Right atrium auricular region (tissue), 2 donors: ENCODE measurements at places on chromosomes 6 and 20. TPM values are rescaled to one million over a fixed set of nuclear protein-coding genes. Genes with fewer than 3 reads are reported as not detected.
A peak's percentile ranks its signal among the peaks of the same experiment; 100 is the strongest.

Gene STMND1
- total RNA-seq = not detected

GRCh38 chr20:63884506-63885263, 10.2 kb upstream of the DNAJC5 start:
- DNase-seq = no peak

- no peak for DNase-seq
These were observed 11.3 kb downstream of the DIDO1 start for GRCh38 chr20:62914970-62915457.

DNA sequence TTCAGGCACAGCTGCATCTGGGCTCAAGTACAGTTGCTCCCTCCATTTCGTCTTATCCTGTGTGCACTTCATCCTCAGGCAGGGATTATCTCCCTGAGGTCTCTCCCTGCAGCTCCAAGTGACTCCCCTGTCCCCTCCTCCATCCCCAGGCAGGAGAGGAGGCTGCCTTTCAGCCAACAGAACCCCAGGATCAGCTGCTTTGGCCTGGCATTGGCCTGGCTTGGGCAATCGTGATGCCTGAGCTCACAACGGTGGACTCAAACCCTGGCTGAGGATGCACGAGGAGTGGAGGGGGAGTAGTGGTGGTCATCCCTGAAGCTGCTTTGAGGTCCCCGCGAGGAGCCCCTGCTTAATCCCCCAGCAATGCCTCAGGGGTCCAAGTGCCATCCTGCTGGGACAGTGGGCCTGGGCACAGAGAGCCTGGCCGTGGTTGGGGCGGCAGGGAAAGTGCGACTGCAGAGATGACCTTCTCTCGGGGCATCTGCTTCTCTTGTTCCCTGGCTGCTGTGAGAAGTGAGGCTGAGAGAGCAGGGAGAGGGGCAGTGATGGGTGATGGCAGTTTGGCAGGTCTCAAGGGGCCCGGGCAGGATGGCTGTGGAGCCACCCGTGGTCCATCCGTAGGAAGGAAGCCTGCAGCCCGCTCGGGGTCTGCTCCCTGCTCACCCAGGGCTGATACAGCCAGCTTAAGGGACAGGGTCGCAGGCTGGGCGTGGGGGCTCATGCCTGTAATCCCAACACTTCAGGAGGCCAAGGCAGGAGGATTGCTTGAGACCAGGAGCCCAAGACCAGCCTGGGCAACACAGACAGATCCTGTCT, 6.0 kb upstream of the HRH3 start:
- no peak for DNase-seq

GRCh38 chr6:2790588-2791449, 25.6 kb downstream of the WRNIP1 start:
- peak; percentile 85 for DNase-seq

- DNase-seq = no peak
These were observed 598 bp downstream of the OGFR start for GRCh38 chr20:62805155-62805710.

GRCh38 chr20:5114403-5114802, 5.4 kb downstream of the PCNA start:
- no peak for DNase-seq

- DNase-seq = no peak
These were observed 828.6 kb upstream of the CITED2 start for GRCh38 chr6:140202964-140203515.

DNA sequence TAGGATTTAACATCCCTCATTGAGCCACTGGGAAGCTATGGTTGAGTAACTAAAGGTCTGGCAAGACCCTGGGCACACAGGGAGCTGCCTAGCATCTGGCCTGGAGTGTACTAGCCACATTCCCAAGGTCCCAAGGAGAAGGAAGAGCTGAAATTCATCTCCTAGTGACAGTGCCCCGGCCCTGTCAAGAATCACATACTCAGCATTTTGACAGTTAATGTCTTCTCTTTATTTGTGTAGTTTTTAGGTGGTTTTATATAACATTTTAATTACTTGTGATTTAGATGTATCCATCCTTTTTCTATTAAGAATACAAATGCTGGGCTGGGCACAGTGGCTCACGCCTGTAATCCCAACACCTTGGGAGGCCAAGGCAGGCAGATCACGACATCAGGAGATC, 40.4 kb downstream of the ALDH5A1 start:
- DNase-seq = no peak

GRCh38 chr6:4352731-4353130, 217.4 kb upstream of the ECI2 start:
- no peak for DNase-seq

- DNase-seq = no peak
These were observed 36.9 kb downstream of the PANK2 start for GRCh38 chr20:3925899-3926638.

DNA sequence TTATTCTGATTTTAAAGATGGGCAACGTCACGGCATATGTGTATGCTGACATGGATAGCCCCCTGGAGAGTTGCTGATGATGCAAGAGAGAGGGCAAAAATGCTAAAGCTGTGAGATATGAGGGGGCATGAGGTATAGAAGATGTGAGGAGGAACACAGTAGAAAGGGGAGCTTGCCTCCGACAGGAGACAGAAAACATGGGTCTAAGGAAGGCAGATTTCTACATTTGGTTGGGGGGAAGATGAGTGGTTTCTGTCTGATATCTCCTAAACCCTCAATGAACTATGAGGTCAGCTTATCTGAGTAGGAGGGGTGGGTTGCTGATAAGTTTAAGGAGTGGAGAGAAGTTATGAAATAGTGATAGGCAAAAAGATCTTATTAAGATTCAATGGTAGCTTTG, 6.0 kb downstream of the RNF24 start:
- DNase-seq = no peak

Gene CAPN11
- 0.44 TPM for total RNA-seq

Gene OR12D3
- not detected for total RNA-seq

DNA sequence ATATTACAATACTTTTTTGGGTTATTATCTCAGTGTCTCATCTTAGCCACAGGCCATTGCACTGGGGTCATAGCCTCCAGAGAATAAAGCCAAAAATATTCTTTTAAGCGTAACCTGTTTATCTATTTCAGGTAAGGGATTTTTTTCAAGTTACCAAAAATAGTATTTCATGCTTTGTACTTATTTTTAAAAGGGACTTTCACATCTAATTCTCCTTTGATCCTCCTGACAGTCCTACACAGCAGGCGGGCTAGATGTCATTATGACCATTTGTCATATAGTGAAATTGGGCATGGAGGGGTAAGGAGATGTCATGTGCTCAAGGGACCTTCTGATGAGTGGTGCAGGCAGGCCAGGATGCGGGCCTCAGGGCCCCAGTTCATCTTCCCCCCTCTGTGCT, 68.9 kb downstream of the TBC1D7 start:
- no peak for DNase-seq

- no peak for DNase-seq
These were observed 12.5 kb upstream of the HLA-DRA start for GRCh38 chr6:32427218-32427617.

GRCh38 chr6:106510090-106510970, 119.0 kb downstream of the RTN4IP1 start:
- DNase-seq = no peak

GRCh38 chr20:32544260-32544722, 40.8 kb downstream of the NOL4L start:
- DNase-seq = no peak

Gene BICRAL
- 9.6 TPM for total RNA-seq

GRCh38 chr6:12297363-12298016, 7.3 kb downstream of the EDN1 start:
- DNase-seq = no peak

Gene FAM83C
- total RNA-seq = not detected

GRCh38 chr20:35730583-35731468, 11.2 kb downstream of the RBM39 start:
- no peak for DNase-seq

Gene BPIFA2
- not detected for total RNA-seq

- DNase-seq = no peak
These were observed 58.8 kb upstream of the TOX2 start for GRCh38 chr20:43855803-43856202.

DNA sequence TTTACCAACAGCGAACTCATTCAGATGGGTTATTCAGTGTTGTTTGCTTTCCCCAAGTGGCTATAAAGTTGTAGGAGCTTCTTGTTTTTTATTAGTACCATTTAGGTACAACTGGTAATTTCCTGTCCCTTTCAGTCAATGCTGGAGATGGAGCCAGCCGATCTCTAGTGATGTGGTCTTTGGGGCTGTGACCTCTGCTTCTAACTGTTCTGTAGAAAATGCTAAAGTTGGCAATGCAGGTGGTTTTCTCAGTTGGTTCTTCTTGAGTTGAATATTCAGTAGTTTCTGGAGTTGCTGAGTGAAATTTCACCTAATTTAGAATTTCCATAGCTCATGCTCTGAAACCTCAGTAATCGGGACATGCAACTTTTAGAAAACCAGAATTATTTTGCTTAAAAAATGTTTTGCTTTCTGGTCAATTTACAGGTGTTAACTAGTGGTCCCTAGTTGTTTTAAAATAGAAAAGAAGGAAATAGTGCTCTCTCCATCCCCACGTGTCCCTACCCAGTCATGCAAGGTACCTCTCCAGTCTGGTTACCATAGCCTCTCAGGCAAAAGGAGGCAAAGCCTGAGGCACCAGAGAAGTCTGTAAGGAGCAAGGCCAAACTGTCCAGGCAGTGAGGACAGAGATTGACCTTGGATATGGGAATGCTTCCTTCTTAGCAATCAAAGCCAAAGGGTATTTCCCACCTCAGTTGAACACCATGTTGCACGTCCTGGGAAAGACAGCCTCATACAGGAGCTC, 27.3 kb upstream of the GABRR1 start:
- DNase-seq = no peak

Gene DEFB124
- total RNA-seq = not detected

Gene HLA-DPA1
- 60.5 TPM for total RNA-seq

DNA sequence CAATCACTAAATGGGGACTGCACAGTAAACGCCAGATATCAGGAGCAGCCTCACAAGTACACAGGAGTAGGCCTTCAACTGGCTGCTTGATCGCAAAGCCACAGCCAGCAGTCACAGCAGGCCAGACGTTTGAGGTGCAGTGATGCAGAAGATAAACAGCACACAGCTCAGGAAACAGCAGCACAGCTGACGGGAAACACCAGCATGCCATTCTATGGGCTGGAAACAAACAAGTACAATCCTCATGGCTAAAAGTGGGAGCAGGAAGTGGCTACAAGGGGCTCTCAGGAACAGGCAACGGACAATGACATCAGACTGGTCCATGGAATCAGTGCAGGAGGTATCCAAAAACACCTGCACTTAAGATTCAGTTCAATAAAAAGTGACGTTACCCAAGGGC, 111.0 kb downstream of the DTNBP1 start:
- DNase-seq = no peak

Gene NKAPL
- total RNA-seq = 5.1 TPM

Gene FNDC11
- not detected for total RNA-seq

Gene B4GALT5
- 17.7 TPM for total RNA-seq

GRCh38 chr20:24670981-24671380, 201.6 kb downstream of the SYNDIG1 start:
- no peak for DNase-seq

Gene NOX3
- not detected for total RNA-seq

Gene CPXM1
- 4.4 TPM for total RNA-seq

DNA sequence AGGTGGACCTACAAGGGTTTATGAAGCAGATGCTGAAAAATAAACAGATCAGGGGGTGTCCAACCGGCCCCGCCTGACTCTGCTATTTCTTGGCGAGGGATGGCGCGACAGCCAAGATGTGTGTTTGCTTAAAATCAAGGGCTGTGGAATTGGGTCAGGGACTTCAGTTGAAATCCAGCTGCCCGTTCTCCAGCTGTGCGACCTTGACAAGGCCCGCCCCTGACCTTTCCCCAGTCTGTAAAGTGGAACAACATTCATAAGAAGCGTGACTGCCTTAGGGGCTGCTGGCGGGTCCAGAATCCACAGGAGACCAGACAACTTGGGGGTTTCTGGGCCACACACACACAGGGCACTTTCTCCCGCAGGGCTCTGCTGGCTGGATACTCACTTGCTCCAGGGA, 517.5 kb downstream of the PREX1 start:
- no peak for DNase-seq

GRCh38 chr6:36267731-36268477, 2.0 kb upstream of the PNPLA1 start:
- DNase-seq = no peak

DNA sequence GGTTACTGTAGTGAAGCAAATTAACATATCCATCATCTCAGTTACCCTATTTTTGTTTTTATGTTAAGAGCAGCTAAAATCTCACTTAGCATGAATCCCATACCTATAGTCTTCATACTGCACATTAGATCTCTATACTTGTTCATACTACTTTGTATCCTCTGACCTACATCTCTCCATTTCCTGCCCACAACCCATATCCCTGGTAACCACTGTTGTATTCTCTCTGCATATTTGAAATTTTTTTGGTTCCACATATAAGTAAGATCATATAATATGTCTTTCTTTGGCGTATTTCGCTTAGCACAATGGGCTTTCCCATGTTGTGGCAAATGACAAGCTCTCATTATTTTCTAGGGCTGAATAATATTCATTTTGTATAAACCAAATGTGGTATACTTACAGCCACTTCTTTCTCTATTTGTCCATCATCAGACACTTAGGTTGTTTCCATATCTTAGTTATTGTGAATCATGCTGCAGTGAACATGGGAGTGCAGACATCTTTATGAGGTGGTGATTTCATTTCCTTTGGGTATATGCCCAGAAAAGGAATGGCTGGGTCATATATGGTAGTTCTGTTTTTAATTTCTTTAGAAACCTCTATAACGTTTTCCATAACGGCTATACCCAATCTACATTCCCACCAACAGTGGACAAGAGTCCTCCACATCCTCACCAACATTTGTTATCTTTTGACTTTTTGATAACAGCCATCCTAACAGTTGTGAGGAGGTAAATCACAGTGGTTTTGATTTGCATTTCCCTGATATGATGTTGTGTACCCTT, 39.8 kb downstream of the BACH2 start:
- no peak for DNase-seq

- no peak for DNase-seq
These were observed 417.5 kb upstream of the OPRM1 start for GRCh38 chr6:153621491-153621890.

GRCh38 chr20:19993958-19994669, 23.0 kb upstream of the NAA20 start:
- no peak for DNase-seq

DNA sequence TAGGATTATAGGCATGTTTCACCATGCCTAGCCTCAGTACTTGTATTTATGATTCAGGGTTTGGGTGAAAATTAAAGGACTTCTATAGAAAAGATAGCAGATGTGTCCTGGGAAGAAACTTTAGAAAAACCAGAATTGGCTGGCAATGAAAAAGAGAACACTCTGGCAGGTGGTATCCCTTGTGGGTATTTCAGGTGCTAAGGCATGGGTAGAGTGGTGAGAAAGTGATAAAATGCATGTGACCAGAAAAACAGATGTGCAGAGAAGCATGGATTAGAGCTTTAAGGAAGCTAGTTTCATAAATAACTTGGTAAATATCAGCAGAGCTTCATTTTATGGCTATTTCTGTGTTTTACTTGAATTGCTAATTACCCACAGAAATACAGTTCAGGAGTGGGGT, 622.2 kb downstream of the DOK5 start:
- DNase-seq = no peak
